ENCODE measurements at places on chromosomes 1 and 21. TPM values are rescaled to one million over a fixed set of nuclear protein-coding genes. Genes with fewer than 3 reads are reported as not detected.

KRTAP19-3 gene
- total RNA-seq = not detected

SLC6A17 gene
- 0.35 TPM for total RNA-seq

KCNN3 gene
- not detected for total RNA-seq

BROX gene
- total RNA-seq = 36.3 TPM

INSRR gene
- not detected for total RNA-seq

NR0B2 gene
- total RNA-seq = not detected

OR10J4 gene
- not detected for total RNA-seq

TMEM63A gene
- 19.5 TPM for total RNA-seq

FMOD gene
- total RNA-seq = 0.17 TPM

CYP4B1 gene
- not detected for total RNA-seq

PADI1 gene
- total RNA-seq = 3.4 TPM

ATAD3C gene
- total RNA-seq = 0.36 TPM

TP73 gene
- total RNA-seq = not detected

ALX3 gene
- not detected for total RNA-seq

REN gene
- 0.12 TPM for total RNA-seq

F13B gene
- not detected for total RNA-seq

SEMA4A gene
- 1.4 TPM for total RNA-seq
